ENCODE measurements at places on chromosomes 7 and 10.

DNA sequence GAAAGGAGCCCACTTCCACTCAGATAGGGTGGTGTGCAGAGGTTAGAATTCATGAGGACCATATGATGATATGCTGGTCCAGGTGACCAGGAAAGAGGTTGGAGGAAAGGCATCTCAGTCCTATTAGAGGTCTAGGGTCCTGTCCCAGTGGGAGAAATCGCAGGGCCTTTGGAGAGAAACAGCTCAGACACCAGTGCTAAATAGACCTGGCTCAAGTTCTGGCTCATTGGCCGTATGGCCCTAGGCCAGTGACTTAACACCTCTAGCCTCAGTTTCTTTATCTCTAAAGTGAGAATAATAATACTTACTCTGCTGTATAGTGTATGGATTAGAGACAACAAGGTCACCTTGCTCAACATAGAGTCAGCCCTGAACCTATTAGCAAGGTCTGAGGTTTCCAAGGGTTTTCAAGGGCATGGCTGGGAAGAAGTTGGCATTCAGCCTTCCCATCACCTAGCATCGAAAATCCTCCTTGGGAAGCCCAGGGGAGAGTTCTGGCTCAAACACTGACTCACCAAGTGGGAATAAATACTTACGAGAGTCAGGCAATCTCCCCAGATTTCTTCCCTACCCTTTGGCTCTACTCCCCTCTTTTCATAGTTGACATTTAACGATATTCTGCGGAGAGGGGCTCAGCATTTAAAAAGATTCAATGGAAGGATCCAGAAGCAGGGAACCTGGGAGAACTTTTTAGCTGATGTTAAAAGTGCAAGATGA, 473.1 kb upstream of the PODXL start:
- DNase-seq: no peak

DNA sequence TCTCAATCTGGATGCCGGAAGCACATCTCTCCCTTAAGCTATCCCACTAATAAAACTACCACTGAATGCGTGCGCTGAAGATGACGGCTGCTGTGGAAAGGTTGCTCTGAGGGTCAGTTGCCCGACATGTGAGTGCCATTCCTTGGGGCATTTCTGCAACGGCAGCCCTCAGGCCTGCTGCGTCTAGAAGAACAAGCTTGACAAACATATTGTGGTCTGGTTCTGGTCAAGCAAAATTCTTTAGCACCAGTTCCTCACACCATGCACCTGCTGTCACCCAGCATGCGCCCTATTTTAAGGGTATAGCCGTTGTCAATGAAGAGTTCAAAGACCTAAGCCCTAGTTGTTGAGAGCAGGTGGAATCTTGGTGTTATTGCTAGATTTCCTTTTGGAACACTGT, 184.2 kb downstream of the SRPK2 start:
- no peak for DNase-seq

DNA sequence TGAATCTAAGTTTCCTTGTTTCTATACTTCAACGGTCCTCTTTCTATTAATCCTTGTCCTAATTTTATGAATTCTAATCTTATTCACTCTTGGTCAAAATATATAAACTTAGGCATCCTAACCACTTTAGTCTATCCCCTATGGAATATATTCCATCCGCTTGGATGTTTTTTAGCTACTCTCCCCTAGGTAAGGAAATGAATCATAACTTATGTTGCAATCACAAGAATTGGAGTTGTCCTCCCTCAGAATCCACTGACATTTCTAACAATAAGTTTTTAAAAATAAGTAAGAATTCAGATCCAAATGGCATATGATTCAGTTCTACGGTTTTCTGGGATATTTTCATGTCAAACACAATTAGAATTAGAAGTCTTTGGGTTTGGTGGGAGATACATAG, 1081.6 kb downstream of the SORCS1 start:
- no peak for DNase-seq

GRCh38 chr10:117223693-117224430, 17.1 kb upstream of the SLC18A2 start:
- no peak for DNase-seq

DNA sequence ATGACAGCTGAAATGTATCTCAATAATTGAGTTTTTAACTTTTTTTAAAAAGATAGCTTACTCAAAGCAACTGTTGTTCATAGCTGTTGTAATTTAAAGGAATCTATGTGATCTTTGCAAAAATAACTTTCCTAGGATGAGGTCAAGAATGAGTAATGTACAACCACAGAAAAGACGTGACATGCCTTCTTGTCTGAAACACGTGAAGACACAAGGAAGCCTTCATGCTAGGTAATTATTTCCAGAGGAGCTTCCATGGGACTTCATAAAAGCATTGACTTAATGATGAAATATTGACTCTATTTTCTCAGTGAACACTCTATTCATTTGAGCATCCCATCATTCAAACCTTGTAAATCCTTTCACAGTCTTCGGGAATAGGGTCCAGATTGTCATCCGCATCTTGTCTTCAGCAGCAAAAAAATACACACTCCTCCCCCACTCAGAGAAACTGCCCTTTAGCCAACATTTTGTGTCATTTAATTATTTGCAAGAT, 528.0 kb downstream of the NRG3 start:
- DNase-seq: no peak

GRCh38 chr10:90621577-90621976, 236.3 kb downstream of the HTR7 start:
- no peak for DNase-seq

GRCh38 chr10:5589661-5590511, 65.1 kb downstream of the CALML3 start:
- no peak for DNase-seq

DNA sequence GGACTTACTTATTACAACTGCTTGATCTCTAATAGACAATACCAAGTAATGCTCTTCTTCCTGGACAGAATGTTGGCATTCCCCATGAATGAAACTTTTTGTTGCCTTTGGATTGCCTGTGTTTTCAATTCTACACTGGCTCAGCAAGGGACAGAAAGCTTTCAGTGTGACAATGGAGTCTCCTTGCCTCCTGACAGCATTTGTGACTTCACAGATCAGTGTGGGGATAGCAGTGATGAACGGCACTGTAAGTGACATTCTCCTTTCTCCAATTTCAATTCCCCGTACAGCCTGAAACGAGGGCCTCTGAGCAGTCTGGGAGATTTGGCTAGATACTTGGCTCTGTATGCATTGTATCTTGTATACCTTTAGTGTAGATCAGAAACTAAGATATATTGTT, 290 bp downstream of the MALRD1 start:
- DNase-seq: no peak

- DNase-seq: peak; percentile 48
Measured at GRCh38 chr10:72086466-72087391, 1.6 kb downstream of the SPOCK2 start.

Data from activated T-helper 1 cell treated with anti-CD3 and anti-CD28 coated beads, Interleukin-2, amount 50 U/mL, for 16 hours (primary cell).